Caco-2 (cell line): ENCODE measurements at places on chromosomes 2 and 18. TPM values are rescaled to one million over a fixed set of nuclear protein-coding genes. Genes with fewer than 3 reads are reported as not detected.

DNA sequence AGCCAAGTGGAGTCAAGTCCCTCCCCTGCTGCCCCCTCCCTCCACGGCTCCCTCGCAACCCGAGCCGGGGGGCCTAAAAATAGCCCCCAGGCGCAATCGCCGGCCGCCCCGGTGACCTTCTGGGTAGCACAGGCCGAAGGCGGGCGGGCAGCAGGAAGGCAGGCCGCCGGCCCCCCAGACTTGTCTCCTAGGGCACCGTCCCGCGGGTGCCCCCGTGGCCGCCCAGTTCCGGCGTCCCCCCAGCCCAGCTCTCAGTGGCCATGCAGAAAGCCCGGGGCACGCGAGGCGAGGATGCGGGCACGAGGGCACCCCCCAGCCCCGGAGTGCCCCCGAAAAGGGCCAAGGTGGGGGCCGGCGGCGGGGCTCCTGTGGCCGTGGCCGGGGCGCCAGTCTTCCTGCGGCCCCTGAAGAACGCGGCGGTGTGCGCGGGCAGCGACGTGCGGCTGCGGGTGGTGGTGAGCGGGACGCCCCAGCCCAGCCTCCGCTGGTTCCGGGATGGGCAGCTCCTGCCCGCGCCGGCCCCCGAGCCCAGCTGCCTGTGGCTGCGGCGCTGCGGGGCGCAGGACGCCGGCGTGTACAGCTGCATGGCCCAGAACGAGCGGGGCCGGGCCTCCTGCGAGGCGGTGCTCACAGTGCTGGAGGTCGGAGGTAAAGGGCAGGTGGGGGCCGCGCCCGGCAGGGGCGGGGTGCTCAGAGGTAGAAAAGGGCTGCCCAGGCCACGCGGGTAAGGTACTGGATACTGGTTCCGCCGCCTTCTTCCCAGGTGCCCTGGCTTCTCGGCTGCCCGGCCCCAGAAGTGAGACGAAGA is at the start of gene SPEG:
Gene SPEG (plus strand): TSS at position 126 of the 808 bp plus-strand sequence. CDS start 135 bp downstream, at position 261.
- H3K36me3 ChIP-seq = no peaks in the 10 kb centered on the region
- H3K27ac ChIP-seq = no peak within 1 kb of the TSS
- H3K4me1 ChIP-seq = no peaks in the 10 kb centered on the region

DNA sequence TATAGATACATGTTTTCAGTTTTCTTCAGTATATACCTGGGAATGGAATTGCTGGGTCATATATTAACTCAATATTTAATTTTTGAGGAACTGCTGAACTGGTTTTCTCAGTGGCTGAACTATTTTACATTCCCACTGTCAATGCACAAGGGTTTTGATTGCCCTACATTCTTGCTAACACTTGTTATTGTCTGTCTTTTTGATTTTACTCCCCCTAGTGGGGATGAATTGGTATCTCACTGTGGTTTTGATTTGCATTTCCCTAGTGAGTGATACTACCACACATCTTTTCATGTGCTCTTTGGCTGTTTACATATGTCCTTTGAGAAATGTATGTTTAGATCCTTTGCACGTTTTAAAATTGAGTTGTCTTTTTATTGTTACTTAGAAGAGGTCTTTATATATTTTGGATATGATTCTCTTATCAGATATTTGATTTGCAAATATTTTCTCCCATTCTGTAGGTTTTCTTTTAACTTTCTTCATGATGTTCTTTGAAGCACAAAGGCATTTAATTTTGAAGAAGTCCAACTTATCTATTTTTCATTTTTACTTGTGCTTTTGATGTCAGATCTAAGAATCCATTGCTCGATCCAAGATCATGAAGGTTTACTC is 36.2 kb downstream of the ASB1 start:
- H3K27me3 ChIP-seq = no peaks in the 10 kb centered on the region
- no peak overlapping the region for H3K4me3 ChIP-seq
- peak; percentile 35 for DNase-seq
- no peaks in the 10 kb centered on the region for H3K36me3 ChIP-seq

MGAT5 gene
- total RNA-seq = 21.7 and 22.1 TPM in 2 replicates

DNA sequence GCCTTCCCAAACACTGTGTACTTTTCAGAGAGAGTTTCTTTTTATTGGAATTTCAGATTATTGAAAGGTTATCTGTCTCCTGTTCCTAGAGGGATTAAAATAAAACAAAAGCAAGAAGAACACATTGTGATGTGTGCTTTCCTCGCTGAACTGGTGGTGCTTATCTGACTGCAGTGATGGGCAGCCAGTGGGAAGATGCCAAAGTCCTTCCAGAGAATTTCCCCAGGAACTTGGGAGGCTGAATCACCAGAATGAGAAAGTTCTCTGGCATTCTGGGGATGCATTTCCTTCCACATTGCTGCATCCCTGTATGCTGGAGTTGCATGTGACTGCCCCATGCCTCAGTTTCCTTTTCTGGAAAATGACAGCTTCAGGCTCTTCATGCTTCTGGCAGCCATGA is 53.9 kb upstream of the SEC11C start:
- H3K36me3 ChIP-seq = no peaks in the 10 kb centered on the region
- no peak overlapping the region for H3K4me3 ChIP-seq
- no peak overlapping the region for H3K27ac ChIP-seq
- H3K27me3 ChIP-seq = no peaks in the 10 kb centered on the region
- H3K4me1 ChIP-seq = no peaks in the 10 kb centered on the region
- no peak for DNase-seq

DNA sequence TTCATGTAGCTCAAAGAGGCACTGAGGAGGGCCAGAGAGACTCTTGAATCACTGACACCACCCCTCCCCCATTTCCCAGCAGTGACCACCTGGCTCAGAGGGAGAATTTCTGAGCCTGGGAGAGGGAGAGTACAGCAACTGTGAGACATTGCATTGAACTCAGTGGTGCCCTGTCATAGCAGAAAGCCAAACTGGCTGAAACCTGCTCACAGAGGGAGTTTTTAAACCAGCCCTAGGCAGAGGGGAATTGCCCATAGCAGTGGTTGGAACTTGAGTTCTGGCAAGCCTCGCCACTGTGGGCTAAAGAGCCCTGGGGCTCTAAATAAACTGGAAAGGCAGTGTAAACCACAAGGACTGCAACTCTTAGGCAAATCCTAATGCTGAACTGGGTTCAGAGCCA is 243.1 kb downstream of the ADCYAP1 start:
- no peak overlapping the region for H3K27ac ChIP-seq
- H3K4me3 ChIP-seq = no peak overlapping the region
- DNase-seq = no peak
- H3K27me3 ChIP-seq = no peaks in the 10 kb centered on the region
- H3K4me1 ChIP-seq = no peaks in the 10 kb centered on the region
- H3K36me3 ChIP-seq = no peaks in the 10 kb centered on the region

GRCh38 chr2:49943944-49944778 is 789.8 kb upstream of the FSHR start:
- no peaks in the 10 kb centered on the region for H3K36me3 ChIP-seq
- no peak for DNase-seq
- H3K27me3 ChIP-seq = no peaks in the 10 kb centered on the region
- H3K27ac ChIP-seq = no peak overlapping the region
- H3K4me1 ChIP-seq = no peaks in the 10 kb centered on the region
- no peak overlapping the region for H3K4me3 ChIP-seq

- no peak for DNase-seq
- no peaks in the 10 kb centered on the region for H3K27me3 ChIP-seq
- no peak overlapping the region for H3K4me3 ChIP-seq
- H3K36me3 ChIP-seq = no peaks in the 10 kb centered on the region
- no peak overlapping the region for H3K27ac ChIP-seq
Measured at GRCh38 chr2:29446847-29447246, 331.6 kb downstream of the CLIP4 start.

- no peaks in the 10 kb centered on the region for H3K36me3 ChIP-seq
- no peak overlapping the region for H3K27ac ChIP-seq
- no peak overlapping the region for H3K4me3 ChIP-seq
- no peak for DNase-seq
Measured at GRCh38 chr2:7329465-7329864, 412.3 kb downstream of the RNF144A start.

- no peaks in the 10 kb centered on the region for H3K27me3 ChIP-seq
- H3K36me3 ChIP-seq = no peaks in the 10 kb centered on the region
- H3K4me1 ChIP-seq = no peaks in the 10 kb centered on the region
- no peak for DNase-seq
Measured at GRCh38 chr2:62391696-62392095, 114.3 kb downstream of the TMEM17 start.

- DNase-seq = no peak
- no peak overlapping the region for H3K27ac ChIP-seq
- no peaks in the 10 kb centered on the region for H3K27me3 ChIP-seq
- H3K4me3 ChIP-seq = no peak overlapping the region
- no peaks in the 10 kb centered on the region for H3K4me1 ChIP-seq
Measured at GRCh38 chr2:54750040-54750439, 26.6 kb downstream of the EML6 start.

DNA sequence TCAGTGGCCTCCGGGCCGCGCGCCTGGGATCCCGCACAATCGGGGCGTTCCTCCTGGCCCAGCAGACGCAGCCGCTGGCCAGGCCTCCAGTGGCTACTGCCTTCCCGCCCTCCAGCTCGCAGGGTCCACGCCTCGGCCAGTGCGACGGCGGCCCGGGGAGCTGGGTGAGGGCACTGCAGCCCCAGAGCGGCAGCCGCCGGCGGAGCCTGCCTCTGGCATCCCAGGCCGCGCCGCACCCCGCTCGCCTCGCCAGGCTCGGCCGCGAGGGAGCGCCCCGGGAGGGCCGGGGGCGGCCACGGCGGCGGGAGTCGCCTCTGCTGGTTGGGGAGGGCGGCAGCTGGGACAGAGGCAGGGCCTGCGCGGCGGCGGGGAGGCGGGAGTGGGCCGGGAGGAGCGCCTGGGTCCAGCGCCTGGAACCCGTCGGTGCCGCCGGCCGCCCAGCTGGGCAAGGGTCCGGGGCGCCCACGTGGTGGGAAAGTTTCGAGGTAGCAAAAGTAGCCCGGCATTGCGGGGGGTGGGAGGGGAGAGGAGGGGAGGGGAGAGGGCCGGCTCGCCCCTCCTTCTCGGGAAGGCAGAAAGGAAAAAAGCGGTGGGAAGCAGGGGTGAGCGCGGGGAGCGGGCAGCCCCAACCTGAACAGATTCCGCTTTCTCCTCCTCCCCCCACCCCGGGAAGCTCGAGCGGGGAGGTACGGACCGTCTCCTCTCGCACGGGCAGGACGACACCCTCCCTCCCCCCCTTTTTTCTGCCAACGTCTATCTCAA is 1.5 kb upstream of the INHBB start:
- no peaks in the 10 kb centered on the region for H3K36me3 ChIP-seq
- H3K4me1 ChIP-seq = peaks cover 12% of the 10 kb centered on the region
- peak overlapping the region; percentile 56 for H3K4me3 ChIP-seq
- peak; percentile 61 for DNase-seq

GRCh38 chr18:47427923-47428637 is 176.6 kb upstream of the SKOR2 start:
- H3K4me1 ChIP-seq = no peaks in the 10 kb centered on the region
- no peak overlapping the region for H3K4me3 ChIP-seq
- no peak overlapping the region for H3K27ac ChIP-seq
- no peaks in the 10 kb centered on the region for H3K27me3 ChIP-seq
- no peak for DNase-seq
- no peaks in the 10 kb centered on the region for H3K36me3 ChIP-seq

DNA sequence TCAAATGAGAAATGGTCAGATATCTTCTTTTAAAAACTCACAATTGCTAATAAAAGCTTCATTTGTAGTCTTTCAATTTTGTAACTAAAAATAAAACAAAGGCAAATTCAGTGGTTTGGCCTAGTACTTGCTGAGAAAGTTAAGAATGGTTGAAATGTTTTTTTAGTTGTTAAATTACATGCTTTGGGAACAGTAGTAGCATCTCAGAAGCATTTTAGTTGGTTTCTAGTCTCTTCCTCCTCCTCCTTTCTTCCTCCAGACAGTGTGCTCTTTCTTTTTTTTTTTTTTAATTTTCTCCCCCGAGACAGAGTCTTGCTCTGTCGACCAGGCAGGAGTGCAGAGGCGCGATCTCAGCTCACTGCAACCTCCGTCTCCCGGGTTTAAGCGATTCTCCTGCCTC is 9.8 kb downstream of the TRAK2 start:
- H3K4me3 ChIP-seq = no peak overlapping the region
- no peaks in the 10 kb centered on the region for H3K36me3 ChIP-seq
- H3K27ac ChIP-seq = no peak overlapping the region
- peaks cover 29% of the 10 kb centered on the region for H3K4me1 ChIP-seq

GRCh38 chr2:56682397-56682760 is 498.6 kb downstream of the CCDC85A start:
- no peak for DNase-seq
- no peaks in the 10 kb centered on the region for H3K4me1 ChIP-seq
- H3K36me3 ChIP-seq = no peaks in the 10 kb centered on the region
- no peak overlapping the region for H3K27ac ChIP-seq
- no peak overlapping the region for H3K4me3 ChIP-seq

- H3K27me3 ChIP-seq = no peaks in the 10 kb centered on the region
- no peak overlapping the region for H3K27ac ChIP-seq
- DNase-seq = no peak
Measured at GRCh38 chr18:79982736-79983135, 5.6 kb downstream of the TXNL4A start.

DNA sequence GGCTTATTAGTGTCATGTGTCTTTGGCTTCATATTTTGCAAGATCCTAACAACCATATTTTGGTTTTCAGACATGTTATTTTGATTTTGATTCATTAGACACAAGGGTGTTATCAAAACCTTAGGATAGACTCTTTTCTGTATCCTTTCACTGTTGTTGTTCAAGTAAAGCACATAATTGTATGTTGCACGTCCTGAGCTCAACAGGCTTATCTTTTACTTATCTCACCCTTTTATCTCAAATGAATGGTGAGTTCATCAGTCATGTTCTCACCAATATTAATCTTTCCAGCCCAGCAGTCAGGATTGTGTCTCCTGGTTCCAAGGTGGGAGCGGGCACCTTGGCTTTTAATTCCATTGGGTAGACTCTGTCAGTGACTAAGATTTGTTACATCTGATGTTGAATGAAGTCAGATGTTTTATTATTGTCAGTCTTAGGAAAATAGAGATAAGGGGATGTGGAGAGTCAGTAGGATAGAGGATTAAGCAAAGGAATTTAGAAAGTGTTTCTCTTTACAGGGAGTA is 11.9 kb downstream of the GPN1 start:
- H3K36me3 ChIP-seq = peaks cover 4% of the 10 kb centered on the region; the same call in 1 of the 2 replicates
- H3K4me1 ChIP-seq = peaks cover 12% of the 10 kb centered on the region
- no peak for DNase-seq

GRCh38 chr2:10514743-10515142 is 66.6 kb upstream of the ODC1 start:
- no peaks in the 10 kb centered on the region for H3K36me3 ChIP-seq
- H3K27me3 ChIP-seq = no peaks in the 10 kb centered on the region

GRCh38 chr2:11505652-11506610 is 27.9 kb upstream of the GREB1 start:
- H3K4me3 ChIP-seq = no peak overlapping the region
- H3K36me3 ChIP-seq = no peaks in the 10 kb centered on the region
- no peaks in the 10 kb centered on the region for H3K4me1 ChIP-seq
- no peak for DNase-seq
- no peaks in the 10 kb centered on the region for H3K27me3 ChIP-seq

OTOS gene
- not detected in 2 replicates for total RNA-seq

DNA sequence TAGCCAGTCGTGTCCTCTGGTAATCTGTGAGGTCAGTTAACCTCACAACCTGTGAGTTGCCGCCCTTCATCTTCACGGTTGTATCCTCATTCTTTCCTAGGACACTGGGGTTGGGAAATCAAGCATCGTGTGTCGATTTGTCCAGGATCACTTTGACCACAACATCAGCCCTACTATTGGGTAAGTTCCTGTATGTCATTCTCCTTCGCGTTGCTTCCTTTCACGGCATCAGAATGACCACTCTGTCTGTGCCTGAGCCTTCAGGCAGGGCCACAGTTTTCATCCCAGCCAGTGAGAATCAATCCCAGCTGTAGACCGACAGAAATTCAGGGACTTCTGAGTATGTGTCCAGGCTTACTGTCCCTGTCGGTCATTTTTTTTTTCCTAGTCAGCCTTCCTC is 67.1 kb downstream of the RAB31 start:
- H3K4me3 ChIP-seq = no peak overlapping the region
- no peaks in the 10 kb centered on the region; the same call in 1 of the 2 replicates for H3K4me1 ChIP-seq
- no peaks in the 10 kb centered on the region for H3K36me3 ChIP-seq
